ENCODE measurements at places on chromosomes 16 and 17.

DNA sequence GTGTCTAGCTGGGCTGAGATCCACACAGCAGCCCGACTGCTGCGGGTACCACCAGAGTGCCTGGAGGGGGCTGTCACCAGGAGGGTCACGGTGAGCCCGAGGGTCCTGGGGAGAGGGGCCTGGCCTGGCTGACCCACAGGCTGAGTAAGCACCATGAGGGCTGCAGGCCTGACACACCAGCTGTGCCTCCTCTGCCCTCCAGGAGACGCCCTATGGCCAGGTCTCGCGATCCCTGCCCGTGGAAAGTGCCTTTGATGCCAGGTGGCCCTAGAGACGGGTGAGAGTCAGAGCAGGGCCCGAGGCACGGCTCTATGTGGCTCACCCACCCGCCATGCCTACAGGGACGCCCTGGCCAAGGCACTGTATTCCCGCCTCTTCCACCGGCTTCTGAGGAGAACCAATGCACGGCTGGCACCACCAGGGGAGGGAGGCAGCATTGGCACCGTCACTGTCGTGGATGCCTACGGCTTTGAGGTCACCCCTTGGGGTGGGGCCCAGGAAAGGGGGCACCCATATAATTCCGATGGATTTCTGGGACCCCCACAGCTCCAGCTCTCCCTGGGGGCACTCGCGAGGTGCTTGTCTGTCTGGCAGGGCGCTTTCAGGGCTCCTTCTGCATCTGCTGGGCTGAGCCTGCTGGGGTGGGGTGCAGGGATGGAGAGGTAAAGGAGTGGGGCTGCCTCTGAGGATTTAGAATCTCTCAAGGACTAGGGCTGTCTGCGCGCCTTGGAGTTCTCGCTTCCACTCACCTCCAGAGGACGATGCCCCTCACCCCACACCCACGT, 7.1 kb downstream of the MYO15B start:
- H3K27me3 ChIP-seq: no peaks in the 10 kb centered on the region
- no peak for DNase-seq
- no peaks in the 10 kb centered on the region for H3K36me3 ChIP-seq
- H3K27ac ChIP-seq: no peak overlapping the region
- peaks cover 3% of the 10 kb centered on the region for H3K4me1 ChIP-seq
- no peak overlapping the region for H3K4me3 ChIP-seq

- no peaks in the 10 kb centered on the region for H3K36me3 ChIP-seq
- no peaks in the 10 kb centered on the region for H3K4me1 ChIP-seq
- H3K27ac ChIP-seq: no peak overlapping the region
- peaks cover 3% of the 10 kb centered on the region for H3K27me3 ChIP-seq
- H3K4me3 ChIP-seq: no peak overlapping the region
Measured at GRCh38 chr17:12386225-12386624, 279.5 kb upstream of the MYOCD start.

GRCh38 chr17:31517524-31517923, 126.0 kb downstream of the RAB11FIP4 start:
- no peaks in the 10 kb centered on the region for H3K36me3 ChIP-seq
- no peak overlapping the region for H3K4me3 ChIP-seq
- no peak for DNase-seq

DNA sequence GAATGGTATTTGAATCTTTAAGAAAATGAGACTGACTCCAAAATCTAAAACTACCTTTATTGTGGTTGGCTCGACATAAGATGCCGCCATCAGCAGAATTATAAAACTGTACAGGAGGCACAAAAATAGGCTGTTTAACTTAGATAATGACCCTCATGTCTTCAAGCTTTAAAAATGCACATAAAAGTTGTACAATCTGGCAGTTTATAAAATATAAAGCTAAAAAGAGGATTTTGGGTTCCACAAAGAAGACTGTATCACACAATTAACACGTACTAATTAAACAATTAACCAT, 18.6 kb upstream of the ICAM2 start:
- H3K4me1 ChIP-seq: peaks cover 4% of the 10 kb centered on the region
- no peak overlapping the region for H3K4me3 ChIP-seq
- H3K27ac ChIP-seq: no peak overlapping the region
- H3K27me3 ChIP-seq: no peaks in the 10 kb centered on the region

DNA sequence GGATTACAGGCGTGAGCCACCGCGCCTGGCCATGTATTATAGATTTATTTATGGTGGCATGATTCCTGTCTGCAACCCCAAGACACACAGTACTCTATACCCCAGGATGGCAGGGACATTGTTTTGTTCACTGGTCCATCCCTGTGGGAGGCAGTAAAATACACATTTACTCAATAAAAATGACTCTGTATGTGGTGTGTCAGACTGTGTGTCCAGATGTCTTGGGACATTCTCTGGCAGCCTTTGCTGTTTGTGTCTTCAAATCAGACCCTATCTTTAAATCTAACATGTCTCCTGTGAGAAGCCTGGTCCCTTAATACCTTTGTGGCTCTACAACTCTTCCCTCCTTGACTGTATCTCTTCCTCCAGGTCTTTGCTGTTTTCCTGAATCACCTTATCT, 1.7 kb upstream of the COASY start:
- H3K36me3 ChIP-seq: peaks cover 4% of the 10 kb centered on the region
- no peaks in the 10 kb centered on the region for H3K27me3 ChIP-seq
- no peak for DNase-seq
- H3K4me1 ChIP-seq: peaks cover 37% of the 10 kb centered on the region
- no peak overlapping the region for H3K27ac ChIP-seq

DNA sequence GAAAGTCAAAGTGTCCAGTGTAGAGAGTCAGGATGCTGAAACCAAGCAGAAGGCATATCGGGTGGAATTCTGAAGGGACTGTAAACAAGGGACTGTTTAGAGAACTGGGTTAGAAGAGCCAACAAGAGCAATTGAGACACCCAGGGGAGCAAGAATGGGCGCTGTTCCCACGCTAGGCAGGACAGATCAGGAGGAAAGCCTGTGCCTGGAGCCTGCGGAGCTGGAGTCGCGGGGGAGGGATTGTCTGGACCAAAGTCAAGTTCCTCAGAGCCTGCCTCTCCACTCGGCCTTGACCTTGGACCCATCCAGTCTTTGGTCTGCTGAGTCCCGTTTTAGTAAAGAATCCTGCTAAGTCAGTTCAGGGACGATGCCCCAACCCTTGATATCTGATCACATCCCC, 14.7 kb upstream of the KLHL36 start:
- peaks cover 45% of the 10 kb centered on the region for H3K4me1 ChIP-seq
- H3K27me3 ChIP-seq: no peaks in the 10 kb centered on the region
- no peak overlapping the region for H3K4me3 ChIP-seq
- no peaks in the 10 kb centered on the region for H3K36me3 ChIP-seq
- no peak for DNase-seq

GRCh38 chr17:16932156-16932555, 39.8 kb downstream of the TNFRSF13B start:
- H3K4me3 ChIP-seq: no peak overlapping the region
- peaks cover 2% of the 10 kb centered on the region for H3K4me1 ChIP-seq
- no peak overlapping the region for H3K27ac ChIP-seq
- no peaks in the 10 kb centered on the region for H3K27me3 ChIP-seq
- no peak for DNase-seq

GRCh38 chr17:73650140-73650539, 5.9 kb upstream of the SDK2 start:
- peaks cover 18% of the 10 kb centered on the region for H3K36me3 ChIP-seq
- peaks cover 25% of the 10 kb centered on the region for H3K27me3 ChIP-seq
- no peak overlapping the region for H3K27ac ChIP-seq
- peak; percentile 12 for DNase-seq

- no peak overlapping the region for H3K27ac ChIP-seq
- H3K27me3 ChIP-seq: peaks cover 17% of the 10 kb centered on the region
- H3K36me3 ChIP-seq: peaks cover 12% of the 10 kb centered on the region
Measured at GRCh38 chr17:9044772-9045463, 23.6 kb downstream of the NTN1 start.

DNA sequence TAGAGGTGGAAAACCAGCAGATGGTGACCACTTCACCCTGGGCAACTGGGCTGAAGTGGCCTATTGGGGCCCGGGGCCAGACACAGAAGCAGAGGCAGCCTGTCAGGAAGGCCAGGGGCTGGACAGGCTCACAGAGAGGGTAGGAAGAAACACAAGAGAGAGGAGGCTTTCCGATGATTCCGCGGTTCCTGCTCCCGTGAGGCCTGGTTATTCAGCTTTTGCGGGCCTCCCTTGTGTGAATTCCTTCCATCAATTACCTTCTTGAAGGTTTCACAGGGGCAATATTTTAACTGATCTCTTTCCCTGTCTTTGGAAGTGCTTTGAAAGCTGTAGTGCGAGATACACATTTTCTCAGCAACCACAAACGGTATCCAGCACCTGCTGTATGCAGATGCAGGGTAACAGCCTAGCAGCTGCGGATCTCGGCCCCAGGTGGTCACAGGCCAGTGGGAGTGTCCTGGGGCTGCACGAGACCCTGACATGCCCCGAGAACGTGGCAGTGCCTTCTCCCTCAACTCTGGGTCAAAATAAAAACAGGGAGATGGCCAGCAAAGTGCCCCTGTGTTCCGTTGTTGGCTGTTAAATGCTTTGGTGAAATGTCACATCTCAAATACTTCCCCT, 11.6 kb upstream of the CMIP start:
- H3K36me3 ChIP-seq: no peaks in the 10 kb centered on the region
- H3K27me3 ChIP-seq: no peaks in the 10 kb centered on the region
- no peak overlapping the region for H3K27ac ChIP-seq

DNA sequence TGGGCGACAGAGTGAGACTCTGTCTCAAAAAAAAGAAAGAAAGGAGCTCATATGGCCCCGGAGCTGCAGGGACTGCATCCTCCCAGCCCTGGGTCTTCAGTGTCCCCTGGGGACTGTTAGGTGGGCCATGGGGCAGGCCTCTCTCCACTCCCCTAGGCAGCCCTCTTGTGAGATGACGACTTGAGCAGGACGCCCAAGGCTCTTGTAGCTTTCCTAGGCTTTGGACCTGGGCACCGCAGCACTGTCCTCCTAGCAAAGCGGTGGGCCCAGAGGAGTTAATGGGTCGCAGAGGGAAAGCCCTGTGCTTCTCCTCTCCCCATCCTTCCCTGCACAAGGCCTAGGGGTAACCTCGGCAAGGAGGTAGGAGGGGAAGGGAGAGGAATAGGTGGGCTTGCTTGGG, 202.2 kb downstream of the NTN1 start:
- H3K27ac ChIP-seq: no peak overlapping the region
- no peak for DNase-seq
- no peaks in the 10 kb centered on the region for H3K27me3 ChIP-seq
- no peak overlapping the region for H3K4me3 ChIP-seq
- H3K36me3 ChIP-seq: no peaks in the 10 kb centered on the region

- peaks cover 16% of the 10 kb centered on the region for H3K4me1 ChIP-seq
- H3K27me3 ChIP-seq: peaks cover 15% of the 10 kb centered on the region
- peak overlapping the region; percentile 98 for H3K27ac ChIP-seq
- peaks cover 4% of the 10 kb centered on the region for H3K36me3 ChIP-seq
- no peak for DNase-seq
Measured at GRCh38 chr17:48541577-48542113, 3.3 kb downstream of the HOXB2 start.

DNA sequence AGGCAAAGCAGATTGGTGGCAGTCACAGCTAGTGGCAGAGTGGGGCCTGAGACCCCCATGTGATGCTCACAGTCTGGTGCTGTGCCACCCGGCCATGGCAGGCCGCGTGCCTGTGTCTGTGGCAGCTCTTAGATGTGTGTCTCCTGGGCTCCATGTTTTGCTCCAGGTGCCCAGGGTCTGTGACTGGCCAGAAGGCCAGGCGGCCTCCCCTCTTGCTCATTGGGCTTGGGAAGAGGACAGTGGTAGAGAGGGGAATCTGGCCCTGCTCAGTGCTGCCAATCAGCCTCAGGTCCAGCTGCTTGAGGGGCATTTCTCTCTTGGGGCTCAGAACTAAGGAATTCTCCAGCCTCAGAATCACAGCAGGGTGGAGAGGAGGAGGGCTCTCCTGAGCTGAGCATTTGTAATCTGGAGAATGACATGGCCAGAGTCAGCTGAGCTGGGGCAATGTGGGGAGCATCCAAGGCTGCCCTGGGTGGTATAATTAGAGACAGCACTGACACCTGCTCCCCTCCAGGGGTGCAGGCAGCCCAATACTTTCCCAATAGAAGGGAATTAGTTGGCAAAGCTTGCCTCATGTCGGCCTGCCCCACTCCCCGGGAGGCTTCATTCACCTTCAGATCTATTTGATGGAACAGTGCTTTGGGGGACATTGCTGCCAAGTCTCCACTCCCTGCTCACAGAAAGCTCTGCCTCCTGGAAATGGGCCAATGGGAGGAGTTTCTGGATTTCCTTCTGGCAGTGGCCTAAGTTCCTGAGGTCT, 2.7 kb upstream of the LASP1NB start:
- H3K4me1 ChIP-seq: peaks cover 47% of the 10 kb centered on the region
- H3K27ac ChIP-seq: peak overlapping the region; percentile 48
- H3K27me3 ChIP-seq: no peaks in the 10 kb centered on the region
- no peak for DNase-seq
- H3K36me3 ChIP-seq: peaks cover 35% of the 10 kb centered on the region

DNA sequence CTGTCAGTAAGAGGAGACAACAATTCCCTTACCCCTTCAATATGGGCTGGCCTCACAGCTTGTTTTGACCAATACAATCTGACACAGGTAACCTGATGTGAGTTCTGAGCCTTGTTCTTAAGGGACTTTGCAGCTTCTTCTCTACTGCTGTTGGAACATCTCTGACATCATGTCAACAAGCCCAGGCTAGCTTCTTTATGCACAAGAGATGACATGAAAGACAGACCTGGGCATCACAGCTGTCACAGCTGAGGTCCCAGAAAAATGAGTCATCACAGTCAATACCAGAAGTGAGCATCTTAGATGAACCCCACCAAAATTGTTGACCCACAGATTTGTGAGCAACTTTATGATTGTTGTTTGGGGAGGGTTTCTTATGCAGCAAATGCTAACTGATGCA, 431.7 kb upstream of the PSMD7 start:
- H3K27ac ChIP-seq: no peak overlapping the region
- no peaks in the 10 kb centered on the region for H3K4me1 ChIP-seq
- H3K36me3 ChIP-seq: no peaks in the 10 kb centered on the region
- no peak for DNase-seq
- peaks cover 2% of the 10 kb centered on the region for H3K27me3 ChIP-seq

- no peaks in the 10 kb centered on the region for H3K36me3 ChIP-seq
- H3K4me3 ChIP-seq: no peak overlapping the region
- H3K27ac ChIP-seq: no peak overlapping the region
- H3K4me1 ChIP-seq: peaks cover 21% of the 10 kb centered on the region
- DNase-seq: no peak
- H3K27me3 ChIP-seq: no peaks in the 10 kb centered on the region
Measured at GRCh38 chr16:74611721-74612120, 4.8 kb upstream of the GLG1 start.

DNA sequence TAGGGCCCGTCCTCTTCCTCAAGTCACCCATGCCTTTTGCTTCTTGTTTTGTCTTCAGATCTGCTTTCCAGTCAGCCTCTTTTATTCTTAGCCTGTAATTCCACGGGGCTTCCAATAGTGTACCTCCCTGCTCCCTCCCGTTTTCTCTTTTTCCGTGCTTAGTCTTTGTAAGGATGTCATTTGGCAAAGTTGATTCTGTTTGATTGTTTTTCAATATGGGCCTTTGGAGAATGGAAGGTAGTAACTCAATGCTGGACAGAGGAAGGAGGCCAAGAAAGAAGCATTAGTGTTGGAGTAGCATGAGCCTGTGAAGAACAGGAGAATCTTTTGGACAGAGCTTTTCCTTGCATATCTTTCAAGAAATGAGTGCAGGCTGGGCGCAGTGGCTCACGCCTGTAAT, 6.5 kb downstream of the WWP2 start:
- no peak for DNase-seq
- peaks cover 2% of the 10 kb centered on the region for H3K36me3 ChIP-seq
- no peak overlapping the region for H3K4me3 ChIP-seq
- H3K4me1 ChIP-seq: peaks cover 48% of the 10 kb centered on the region
- no peak overlapping the region for H3K27ac ChIP-seq

GRCh38 chr16:49462362-49462988, 88.9 kb downstream of the C16orf78 start:
- peak overlapping the region; percentile 74 for H3K4me3 ChIP-seq
- H3K4me1 ChIP-seq: peaks cover 64% of the 10 kb centered on the region
- H3K36me3 ChIP-seq: no peaks in the 10 kb centered on the region
- DNase-seq: no peak
